ENCODE measurements at places on chromosomes 3 and 15. TPM values are rescaled to one million over a fixed set of nuclear protein-coding genes. Genes with fewer than 3 reads are reported as not detected.

Gene GPR149
- not detected for polyA plus RNA-seq

Gene FAM98B
- 18.6 TPM for polyA plus RNA-seq

Gene TLR9
- polyA plus RNA-seq, result 0.19 TPM

Gene DUOX2
- 0.08 TPM for polyA plus RNA-seq

Gene RTP4
- 2.0 TPM for polyA plus RNA-seq

Gene ARNT2
- 65.6 TPM for polyA plus RNA-seq

Gene LRTM1
- polyA plus RNA-seq, result not detected

Gene ACKR4
- not detected for polyA plus RNA-seq

Gene APOD
- 673 TPM for polyA plus RNA-seq

Gene REC114
- polyA plus RNA-seq, result not detected

Gene SLCO2A1
- polyA plus RNA-seq, result 3.9 TPM

Gene USP13
- 10.8 TPM for polyA plus RNA-seq

Gene LRRIQ4
- not detected for polyA plus RNA-seq

Gene TNNC1
- polyA plus RNA-seq, result not detected

Gene ST3GAL6
- polyA plus RNA-seq, result 1.7 TPM

Gene SEMA5B
- 4.5 TPM for polyA plus RNA-seq

Gene COL6A5
- not detected for polyA plus RNA-seq

Gene PP2D1
- not detected for polyA plus RNA-seq

Gene CNTN4
- 8.8 TPM for polyA plus RNA-seq

Gene OXTR
- 0.42 TPM for polyA plus RNA-seq

Gene ZSCAN2
- 10.7 TPM for polyA plus RNA-seq

Gene TERC
- not detected for polyA plus RNA-seq

Gene TICRR
- 3.1 TPM for polyA plus RNA-seq

Gene CPLX3
- polyA plus RNA-seq, result 2.1 TPM

Gene ADPRH
- 1.2 TPM for polyA plus RNA-seq

Gene RAB43
- 1.8 TPM for polyA plus RNA-seq

Gene SENP2
- polyA plus RNA-seq, result 11.2 TPM

Gene GCNT3
- polyA plus RNA-seq, result not detected

Gene PTX3
- 0.81 TPM for polyA plus RNA-seq

Gene COX5A
- polyA plus RNA-seq, result 342 TPM

Gene PIGBOS1
- polyA plus RNA-seq, result 8.5 TPM

Gene TIPIN
- 8.1 TPM for polyA plus RNA-seq

Gene ATRIP
- polyA plus RNA-seq, result 5.9 TPM

Gene CLDN1
- 0.44 TPM for polyA plus RNA-seq

Gene GOLGA8S
- polyA plus RNA-seq, result not detected

Gene PPARG
- polyA plus RNA-seq, result 0.78 TPM

Gene C3orf20
- not detected for polyA plus RNA-seq

Gene SLC9A9
- 4.9 TPM for polyA plus RNA-seq

Gene MAP6D1
- 47.5 TPM for polyA plus RNA-seq

Gene CHRD
- 3.9 TPM for polyA plus RNA-seq

Gene DAZL
- not detected for polyA plus RNA-seq

Gene HPS3
- polyA plus RNA-seq, result 7.4 TPM

Gene UPK1B
- polyA plus RNA-seq, result 0.37 TPM

Gene SLC22A13
- polyA plus RNA-seq, result not detected

Gene TM4SF1
- polyA plus RNA-seq, result 41.2 TPM

Gene SIDT1
- 1.8 TPM for polyA plus RNA-seq

Gene CRYGS
- polyA plus RNA-seq, result 0.34 TPM

Gene KNL1
- polyA plus RNA-seq, result 4.8 TPM

Gene ASB7
- 3.8 TPM for polyA plus RNA-seq

Gene HCN4
- polyA plus RNA-seq, result 7.4 TPM

Gene CCR9
- 0.25 TPM for polyA plus RNA-seq

Gene EIF4E3
- 7.2 TPM for polyA plus RNA-seq

Gene GOLGA8J
- polyA plus RNA-seq, result not detected

Gene FEZF2
- polyA plus RNA-seq, result 4.6 TPM

Gene TUSC7
- polyA plus RNA-seq, result not detected

Gene GOLGA6L24
- not detected for polyA plus RNA-seq

Gene ATP8B4
- 0.88 TPM for polyA plus RNA-seq

Gene ACOX2
- 2.5 TPM for polyA plus RNA-seq

Gene CMC1
- 16.7 TPM for polyA plus RNA-seq

Data from brain (organoid and tissue), 16 donors.